ENCODE measurements at places on chromosomes 3 and 15.

GRCh38 chr3:27885641-27886040 is 163.5 kb upstream of the EOMES start:
- DNase-seq: no peak

DNA sequence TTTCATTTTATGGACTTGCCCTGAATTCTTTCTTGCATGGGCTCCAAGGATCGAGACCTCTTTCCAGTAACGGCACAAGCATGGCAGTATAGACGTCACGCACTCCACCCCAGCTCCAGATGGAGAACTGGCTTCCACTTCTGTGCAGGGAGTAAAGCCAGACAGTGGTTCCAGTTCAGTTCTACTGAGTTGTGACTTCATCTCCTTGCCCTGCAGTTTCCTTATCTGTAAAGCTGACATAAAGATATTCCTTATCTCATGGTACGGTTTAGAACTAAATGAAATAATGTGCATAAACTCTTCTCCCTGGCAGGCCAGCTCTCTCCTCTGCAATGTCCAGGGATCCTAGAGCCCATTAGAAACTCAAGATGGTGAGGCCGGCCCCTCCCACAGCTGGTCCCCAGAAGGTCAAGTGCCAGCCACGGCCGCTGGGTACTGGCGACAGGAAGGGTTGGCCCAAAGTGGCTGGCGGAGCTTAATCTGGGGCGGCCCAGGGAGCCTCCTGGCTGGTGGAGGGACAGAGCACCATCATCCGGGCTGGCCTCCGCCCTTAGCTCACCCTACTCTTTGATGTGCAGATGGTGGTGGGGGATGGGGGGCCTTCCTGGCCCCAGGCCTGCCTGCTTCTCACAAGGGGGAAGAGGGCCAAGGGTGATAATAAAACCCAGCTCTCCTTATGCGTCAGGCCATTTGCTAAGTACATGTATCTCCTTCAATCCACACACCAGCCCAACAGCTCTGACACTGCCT is 7.2 kb downstream of the MESP2 start:
- DNase-seq: no peak

- DNase-seq: no peak
Measured at GRCh38 chr15:73602446-73602843, 30.7 kb downstream of the NPTN start.

GRCh38 chr3:74004386-74004785 is 379.6 kb upstream of the PDZRN3 start:
- no peak for DNase-seq

DNA sequence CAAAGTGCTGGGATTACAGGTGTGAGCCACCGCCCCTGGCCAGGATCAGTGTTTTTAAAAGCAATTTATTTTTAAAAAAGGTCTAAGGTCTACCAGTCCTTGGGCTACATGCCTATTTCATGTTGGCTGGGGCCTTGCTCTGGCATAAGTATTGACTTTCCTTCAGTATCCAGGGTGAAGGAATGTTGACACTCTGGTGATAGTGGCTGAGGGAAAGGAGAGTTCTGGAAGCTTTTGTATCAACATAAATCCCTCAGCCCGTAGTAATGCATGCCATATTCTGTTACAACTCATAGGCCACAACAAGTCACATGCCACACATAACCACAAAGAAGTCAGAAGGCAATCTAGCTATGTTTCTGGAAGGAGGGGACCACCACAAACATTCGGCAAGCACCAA is 273.9 kb downstream of the ROBO2 start:
- no peak for DNase-seq
